Activated T-helper 1 cell treated with anti-CD3 and anti-CD28 coated beads, Interleukin-2, amount 50 U/mL, for 16 hours (primary cell): ENCODE measurements at places on chromosomes 13 and 19.

DNA sequence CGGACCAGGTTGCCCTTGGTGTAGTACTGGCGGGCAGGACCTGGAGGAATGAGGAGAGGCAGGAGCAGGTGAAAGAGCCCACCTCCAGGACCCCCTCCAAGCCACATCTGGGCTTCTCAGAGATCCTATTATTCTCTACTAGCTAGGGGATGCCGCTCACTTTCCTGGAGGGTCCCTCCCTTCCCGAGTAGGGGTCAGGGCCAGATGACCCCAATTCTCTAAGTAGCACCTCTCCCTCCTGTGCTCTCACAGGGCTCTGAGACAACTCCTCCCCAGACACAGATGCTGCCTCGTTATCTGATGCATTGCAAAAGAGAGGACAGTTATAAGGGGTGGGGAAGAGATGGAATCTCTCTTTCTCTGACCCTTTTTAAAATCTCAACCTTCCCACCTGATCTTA is 22.9 kb downstream of the GP6 start:
- no peak for DNase-seq

- no peak for DNase-seq
These were observed 20.4 kb upstream of the DCLK1 start for GRCh38 chr13:36151591-36151990.

DNA sequence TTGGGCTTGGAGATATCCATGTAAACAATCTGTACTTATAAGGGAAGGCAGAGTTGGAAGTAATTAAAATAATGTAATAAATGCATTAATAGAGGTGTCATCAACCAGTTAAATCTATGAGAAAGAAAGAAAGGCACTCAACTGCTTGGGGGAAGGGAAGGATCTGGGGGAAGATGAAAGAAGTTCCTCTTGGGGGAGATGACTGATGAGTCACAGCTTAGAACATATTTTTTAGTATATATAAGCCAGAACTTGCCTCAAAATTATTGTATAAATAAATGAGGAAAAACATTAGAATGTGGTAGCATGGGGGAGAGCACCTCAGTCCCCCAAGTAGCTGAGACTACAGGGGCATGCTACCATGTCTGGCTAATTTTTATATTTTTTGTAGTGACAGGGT is 205.8 kb downstream of the GGACT start:
- no peak for DNase-seq

DNA sequence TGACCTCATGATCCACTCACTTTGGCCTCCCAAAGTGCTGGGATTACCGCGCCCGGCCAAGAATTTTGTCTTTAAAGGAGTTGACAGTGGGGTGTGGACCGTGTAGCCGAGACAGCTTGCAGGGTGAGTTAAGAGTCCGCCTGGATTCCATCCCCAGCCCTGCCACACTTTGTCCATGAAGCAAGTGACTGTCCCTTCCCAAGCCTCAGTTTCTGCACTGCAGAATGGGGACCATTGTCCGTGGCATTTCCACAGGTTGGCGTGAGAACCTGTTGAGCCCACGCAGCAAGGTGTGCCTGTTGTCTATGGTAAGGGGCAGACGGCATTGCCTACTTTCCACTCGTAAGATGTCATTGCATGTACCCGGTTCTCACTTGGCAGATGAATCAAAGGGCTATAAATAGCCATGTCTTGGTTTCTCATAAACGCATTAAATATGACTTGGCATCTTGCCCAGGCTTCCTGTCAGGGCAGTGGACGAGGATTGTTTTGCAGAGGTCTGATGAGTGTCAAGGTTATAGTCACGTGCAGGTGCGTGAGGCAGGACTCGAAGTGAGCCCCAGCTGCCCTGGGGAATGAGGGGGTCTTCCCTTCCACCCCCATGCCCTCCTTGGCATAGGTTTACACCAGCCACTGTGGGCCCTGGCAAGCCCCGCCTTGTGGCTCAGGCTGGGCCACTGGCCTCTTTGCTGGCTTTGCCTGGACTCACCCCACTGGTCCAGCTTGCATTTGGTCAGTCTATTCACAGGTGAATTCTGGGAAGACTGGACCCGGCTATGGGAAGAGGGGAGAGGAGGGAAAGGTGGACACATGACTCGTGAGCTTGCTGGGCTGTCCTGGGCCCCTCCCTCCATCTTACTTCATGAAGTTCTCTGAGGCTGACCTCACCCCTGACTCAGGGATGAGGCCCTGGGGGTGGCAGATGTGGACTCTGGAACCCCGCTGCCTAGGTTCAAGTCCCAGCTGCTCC is 14.6 kb downstream of the FAM187B start:
- peak; percentile 38 for DNase-seq
